ENCODE measurements at places on chromosomes 1 and 21.

DNA sequence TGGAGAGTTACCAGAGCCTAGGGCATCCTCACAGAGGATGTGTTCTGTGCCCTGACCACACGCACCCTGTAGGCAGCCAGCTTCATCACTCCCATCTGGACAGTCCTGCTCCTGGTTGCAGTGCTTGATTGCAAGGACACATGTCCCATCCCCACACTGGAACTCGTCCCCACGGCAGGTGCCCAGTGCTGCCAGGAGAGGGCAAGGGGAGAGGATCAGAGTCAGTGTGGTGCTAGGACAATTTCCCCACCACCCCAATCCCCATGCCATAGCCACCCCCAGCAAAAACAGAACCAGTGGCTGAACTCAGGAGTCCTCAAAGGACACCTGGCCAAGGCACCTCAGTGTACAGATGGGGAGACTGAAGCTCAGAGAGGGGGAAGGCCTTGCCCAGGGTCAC is 37.2 kb upstream of the MAGOH start:
- no peak for DNase-seq

- no peak for DNase-seq
Measured at GRCh38 chr1:25624156-25624555, 7.6 kb downstream of the MAN1C1 start.

DNA sequence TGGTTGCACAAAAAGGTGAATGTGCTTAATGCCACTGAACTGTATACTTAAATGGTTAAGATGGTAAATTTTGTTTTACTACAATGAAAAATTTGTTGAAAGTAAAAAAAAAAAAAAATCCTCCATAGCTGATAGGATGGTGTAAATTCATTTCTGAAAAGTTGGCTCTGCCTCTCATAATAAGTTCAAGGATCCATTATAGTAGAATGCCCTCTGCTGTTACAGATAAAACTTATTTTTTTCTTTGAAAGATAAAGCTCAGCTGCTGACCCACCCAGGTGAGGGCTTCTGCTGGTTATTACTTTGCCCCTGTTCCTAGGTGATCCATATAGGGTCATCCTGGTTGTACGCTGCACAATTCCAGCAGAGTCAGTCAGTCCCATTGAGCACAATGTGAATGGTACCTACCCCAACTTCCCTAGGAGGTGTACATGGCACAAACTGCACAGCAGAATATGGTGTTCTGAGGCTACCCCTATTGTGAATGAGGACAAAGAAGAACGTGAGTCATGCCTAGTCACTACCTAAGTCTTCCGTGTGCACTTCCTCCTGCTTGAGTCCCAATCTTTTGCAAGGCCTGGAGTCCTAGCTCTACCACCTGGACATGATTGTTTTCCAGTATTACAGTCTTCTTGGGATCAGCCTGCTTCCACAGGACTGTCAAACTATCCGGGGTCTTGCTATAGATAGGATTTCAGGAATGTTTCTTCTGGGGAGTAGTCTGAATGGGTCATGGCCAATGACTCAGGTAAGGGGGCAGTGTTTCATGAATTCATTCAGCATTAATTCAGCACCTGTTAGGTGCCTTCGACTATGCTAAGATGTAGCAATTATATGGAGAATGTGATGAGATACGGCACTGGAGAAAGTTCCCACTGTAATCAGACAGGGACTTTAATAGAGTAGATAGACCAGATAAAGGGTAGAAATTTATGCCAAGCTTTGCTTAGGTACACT is 20.8 kb upstream of the CD5L start:
- DNase-seq: no peak

- DNase-seq: no peak
Measured at GRCh38 chr1:208748387-208749165, 504.4 kb upstream of the PLXNA2 start.

DNA sequence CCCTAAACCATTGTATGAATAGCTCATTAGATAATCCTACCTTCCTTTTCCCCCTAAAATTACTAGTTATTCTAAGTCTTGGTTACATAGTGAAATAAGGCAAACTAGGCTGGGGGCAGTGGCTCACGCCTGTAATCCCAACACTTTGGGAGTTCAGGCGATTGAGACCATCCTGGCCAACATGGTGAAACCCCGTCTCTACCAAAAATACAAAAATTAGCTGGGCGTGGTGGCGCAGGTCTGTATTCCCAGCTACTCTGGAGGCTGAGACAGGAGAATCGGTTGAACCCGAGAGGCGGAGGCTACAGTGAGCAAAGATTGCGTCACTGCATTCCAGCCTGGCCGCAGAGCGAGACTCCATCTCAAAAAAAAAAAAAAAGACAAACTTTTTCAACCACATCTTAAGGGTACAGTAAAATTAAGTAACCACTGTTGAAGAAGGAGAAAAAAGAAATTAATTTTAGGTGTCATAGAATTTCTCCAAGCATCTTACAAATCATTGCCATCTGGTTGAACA is 108.5 kb downstream of the DENND1B start:
- no peak for DNase-seq

GRCh38 chr1:1910651-1911331 is 4.3 kb upstream of the CALML6 start:
- no peak for DNase-seq

GRCh38 chr1:23644555-23644866 is 47.1 kb upstream of the RPL11 start:
- no peak for DNase-seq

DNA sequence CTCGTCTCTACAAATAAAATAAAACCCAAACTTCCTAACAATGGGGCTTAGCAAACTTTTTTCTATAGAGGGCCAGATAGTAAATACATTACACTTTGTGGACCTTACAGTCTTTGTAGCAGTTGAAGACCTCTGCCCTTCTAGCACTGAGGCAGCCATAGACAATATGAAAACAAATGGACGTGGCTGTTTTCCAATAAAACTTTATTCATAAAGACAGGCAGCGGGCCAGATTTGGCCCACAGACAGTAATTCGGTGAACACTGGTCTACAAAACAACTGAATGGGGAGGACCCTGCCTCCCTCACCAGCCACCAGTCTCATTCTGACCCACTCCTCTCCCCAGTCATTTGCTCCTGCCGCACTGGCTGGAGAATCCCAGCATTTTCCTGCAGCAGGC is 162.3 kb downstream of the KAZN start:
- no peak for DNase-seq

DNA sequence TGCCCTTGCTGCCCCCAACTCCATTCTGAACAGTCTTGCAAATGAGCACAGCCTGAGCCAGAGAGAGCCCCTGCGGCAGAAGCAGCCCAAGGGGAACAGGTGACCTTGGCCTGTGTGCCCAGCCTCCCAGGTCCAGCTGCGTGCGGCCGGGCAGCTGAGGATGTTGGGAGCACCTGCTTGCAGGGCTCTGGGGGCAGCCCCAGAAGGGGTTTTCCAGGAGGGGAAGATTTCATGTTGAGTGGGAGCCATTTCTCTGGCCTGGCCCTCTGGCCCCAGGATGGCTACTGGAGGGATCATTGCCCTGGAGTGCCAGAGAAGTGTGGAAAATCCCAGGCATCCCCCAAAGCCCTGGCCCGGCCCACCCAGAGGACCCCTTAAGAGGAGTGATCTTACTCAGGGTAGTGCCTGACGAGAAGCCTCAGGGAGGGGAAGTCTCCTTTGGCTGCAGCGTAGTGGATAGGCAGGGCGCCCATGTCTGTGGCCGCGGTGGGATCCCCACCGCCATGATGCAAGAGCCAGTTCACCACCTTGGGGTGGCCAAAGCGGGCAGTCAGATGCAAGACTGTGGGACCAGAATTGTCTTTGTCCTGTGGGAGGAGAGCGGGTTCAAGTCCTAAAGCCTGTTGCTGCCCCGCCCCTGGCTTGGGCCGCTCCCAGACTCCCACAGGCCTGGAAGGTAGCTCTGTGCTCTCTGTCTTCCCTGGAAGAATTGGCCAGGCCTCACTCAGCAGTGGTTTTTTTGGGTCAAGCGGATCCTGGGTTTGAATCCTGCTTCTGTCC is 20.6 kb upstream of the RNU1-4 start:
- no peak for DNase-seq
